ENCODE measurements at places on chromosomes 7 and 10. TPM values are rescaled to one million over a fixed set of nuclear protein-coding genes. Genes with fewer than 3 reads are reported as not detected.
A peak's percentile ranks its signal among the peaks of the same experiment; 100 is the strongest.

DNA sequence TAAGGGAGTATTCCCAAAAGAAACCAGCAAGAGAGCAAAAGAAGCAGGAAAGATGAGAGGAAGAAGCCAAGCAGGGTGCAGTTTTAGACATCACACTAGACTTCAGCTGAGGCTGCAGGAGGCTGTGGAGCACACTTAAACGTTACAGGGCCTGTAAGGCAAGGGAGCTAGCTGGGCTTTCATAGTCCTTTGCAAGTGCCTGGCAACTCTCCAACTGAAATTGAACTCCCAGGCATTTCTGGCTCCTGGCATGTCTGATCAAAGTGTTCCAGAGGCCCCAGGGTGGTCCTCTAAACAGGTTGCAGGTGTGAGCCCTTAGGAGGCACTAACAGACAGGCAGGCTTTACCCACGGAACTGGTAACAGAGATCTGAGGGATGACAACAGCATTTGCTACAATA is 750.2 kb downstream of the XPNPEP1 start:
- no peaks in the 10 kb centered on the region for H3K27me3 ChIP-seq
- no peak overlapping the region for H3K4me3 ChIP-seq
- no peaks in the 10 kb centered on the region for H3K36me3 ChIP-seq
- H3K27ac ChIP-seq: no peak overlapping the region

DNA sequence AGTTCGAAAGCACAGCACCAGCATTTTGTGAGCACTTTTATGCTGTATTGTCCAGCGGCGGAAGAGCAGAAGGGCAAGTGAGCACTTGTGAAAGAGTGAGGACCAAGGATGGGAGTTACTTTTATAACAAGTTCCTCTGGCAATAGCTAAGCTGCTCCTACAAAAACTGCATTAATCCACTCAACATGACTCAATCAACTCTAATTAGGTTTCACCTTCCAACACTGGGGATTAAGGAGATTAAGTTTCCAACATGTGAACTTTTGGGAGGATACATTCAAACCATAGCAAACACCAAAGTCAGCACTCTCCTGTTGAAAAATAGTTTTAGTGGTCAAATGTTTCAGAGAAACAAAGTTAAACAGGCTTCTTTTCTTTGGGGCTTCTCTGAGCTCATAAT is 844.5 kb downstream of the REEP3 start:
- no peaks in the 10 kb centered on the region for H3K27me3 ChIP-seq
- H3K36me3 ChIP-seq: no peaks in the 10 kb centered on the region
- H3K4me3 ChIP-seq: no peak overlapping the region

DNA sequence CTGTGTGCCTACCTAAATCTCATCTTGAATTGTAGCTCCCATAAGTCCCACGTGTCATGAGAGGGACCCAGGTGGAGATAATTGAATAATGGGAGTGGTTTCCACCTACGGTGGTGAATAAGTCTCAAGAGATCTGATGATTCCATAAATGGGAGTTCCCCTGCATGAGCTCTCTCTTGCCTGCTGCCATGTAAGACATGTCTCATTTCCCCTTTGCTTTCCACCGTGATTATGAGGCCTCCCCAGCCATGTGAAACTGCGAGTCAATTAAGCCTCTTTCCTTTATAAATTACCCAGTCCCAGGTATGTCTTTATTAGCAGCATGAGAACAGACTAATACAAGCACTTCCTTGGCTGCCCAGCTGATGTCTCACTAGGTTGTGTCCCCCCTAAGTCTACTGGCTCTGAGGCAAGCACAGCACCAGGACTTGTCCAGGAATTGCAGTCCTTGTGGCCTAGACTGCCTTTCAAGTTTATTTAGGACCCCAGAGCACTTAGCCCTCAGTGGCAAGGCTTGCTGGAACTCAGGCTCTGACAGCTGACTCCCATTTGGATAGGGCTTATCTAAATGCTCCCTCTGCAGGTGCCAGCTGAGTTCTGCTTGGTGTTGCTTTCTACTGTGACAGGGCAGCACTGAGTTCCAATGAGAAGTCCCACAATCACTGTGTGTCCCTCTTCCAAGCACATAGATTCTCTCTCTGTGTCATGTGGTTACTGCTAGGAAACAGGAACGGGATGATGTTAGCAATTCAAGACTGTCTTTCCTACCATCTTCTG is 59.0 kb upstream of the TAS2R16 start:
- peaks cover 4% of the 10 kb centered on the region for H3K4me1 ChIP-seq
- peak overlapping the region; percentile 30 for H3K27ac ChIP-seq
- DNase-seq: peak; percentile 24
- no peaks in the 10 kb centered on the region for H3K36me3 ChIP-seq
- H3K4me3 ChIP-seq: no peak overlapping the region

DNA sequence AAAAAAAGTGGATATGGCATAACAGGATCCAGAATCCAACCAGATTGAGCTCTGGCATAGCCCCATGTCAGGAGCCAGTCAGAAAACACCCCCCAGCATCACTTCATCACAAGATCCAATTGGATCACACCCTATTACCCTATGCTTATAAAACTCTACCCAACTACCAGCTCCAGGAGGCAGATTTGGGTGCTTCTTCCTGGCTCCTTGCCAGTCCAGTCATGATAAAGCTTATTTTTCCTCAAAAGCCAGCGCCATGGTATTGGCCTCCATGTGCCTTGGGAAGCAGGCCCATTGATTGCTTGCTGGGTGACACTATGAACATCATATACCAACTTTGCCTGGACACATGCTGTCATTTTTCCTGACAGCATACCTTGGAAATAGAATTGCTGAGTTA is 281.4 kb upstream of the MKLN1 start:
- no peaks in the 10 kb centered on the region for H3K27me3 ChIP-seq
- peaks cover 53% of the 10 kb centered on the region for H3K4me1 ChIP-seq

GRCh38 chr7:128387216-128388144 is 22.3 kb downstream of the IMPDH1 start:
- H3K4me1 ChIP-seq: peaks cover 9% of the 10 kb centered on the region
- DNase-seq: peak; percentile 84
- H3K4me3 ChIP-seq: peak overlapping the region; percentile 37
- H3K27me3 ChIP-seq: peaks cover 13% of the 10 kb centered on the region

CTAGE8 gene
- 0.08 TPM for total RNA-seq

TLX1 gene
- not detected for total RNA-seq

NCF1 gene
- 3.5 TPM for total RNA-seq

DNA sequence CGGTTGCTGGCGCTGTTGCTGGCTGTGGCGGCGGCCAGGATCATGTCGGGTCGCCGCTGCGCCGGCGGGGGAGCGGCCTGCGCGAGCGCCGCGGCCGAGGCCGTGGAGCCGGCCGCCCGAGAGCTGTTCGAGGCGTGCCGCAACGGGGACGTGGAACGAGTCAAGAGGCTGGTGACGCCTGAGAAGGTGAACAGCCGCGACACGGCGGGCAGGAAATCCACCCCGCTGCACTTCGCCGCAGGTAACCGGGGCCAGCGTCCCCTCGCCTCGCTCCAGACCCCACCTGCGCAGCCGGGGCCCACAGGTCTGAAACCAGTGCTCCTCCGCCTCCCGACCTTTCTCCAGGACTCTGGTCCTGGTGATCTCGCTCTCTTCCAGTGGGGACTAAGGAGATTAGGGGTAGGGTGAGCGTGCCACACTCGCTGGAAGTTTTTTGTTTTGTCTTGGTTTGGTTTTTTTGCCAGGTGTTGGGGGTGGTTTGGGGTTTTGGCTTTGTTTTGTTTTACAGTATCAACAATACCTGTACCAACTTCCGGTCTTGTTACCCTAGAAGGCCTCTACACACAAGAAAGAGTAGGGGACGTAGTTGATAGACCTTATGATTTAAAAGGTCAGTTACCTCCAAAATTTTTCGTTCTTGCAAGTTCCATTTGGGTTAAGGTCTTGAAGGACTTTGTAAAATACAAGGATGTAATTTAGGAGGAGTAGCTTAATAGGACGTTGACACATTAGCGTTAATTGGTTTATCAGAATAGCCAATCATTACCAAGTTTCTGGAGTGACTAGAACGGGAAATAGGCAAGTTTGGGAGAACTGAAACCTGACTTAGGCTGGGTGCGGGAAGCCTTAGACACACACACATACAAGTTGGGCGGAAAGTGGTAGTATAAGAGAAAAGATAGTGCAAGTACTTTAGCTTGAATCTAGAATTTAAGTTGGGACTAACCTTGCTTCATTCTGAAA is 704 bp downstream of the TNKS2 start:
- H3K4me1 ChIP-seq: peaks cover 72% of the 10 kb centered on the region
- peak; percentile 32 for DNase-seq
- no peaks in the 10 kb centered on the region for H3K36me3 ChIP-seq
- H3K4me3 ChIP-seq: peak overlapping the region; percentile 81
- no peaks in the 10 kb centered on the region for H3K27me3 ChIP-seq

- peaks cover 5% of the 10 kb centered on the region for H3K27me3 ChIP-seq
- H3K36me3 ChIP-seq: no peaks in the 10 kb centered on the region
- no peak overlapping the region for H3K4me3 ChIP-seq
Observed at GRCh38 chr10:5510281-5511072, 11.1 kb upstream of the CALML5 start.

MDH2 gene
- 507 TPM for total RNA-seq

BICC1 gene
- 5.7 TPM for total RNA-seq

GRCh38 chr10:84358743-84359142 is 30.4 kb downstream of the CCSER2 start:
- peaks cover 76% of the 10 kb centered on the region for H3K4me1 ChIP-seq
- no peaks in the 10 kb centered on the region for H3K27me3 ChIP-seq
- no peak overlapping the region for H3K27ac ChIP-seq

- no peak overlapping the region for H3K27ac ChIP-seq
- no peaks in the 10 kb centered on the region for H3K27me3 ChIP-seq
- no peaks in the 10 kb centered on the region for H3K4me1 ChIP-seq
- no peak for DNase-seq
- H3K36me3 ChIP-seq: peaks cover 8% of the 10 kb centered on the region
Observed at GRCh38 chr7:105745681-105746330, 130.6 kb downstream of the ATXN7L1 start.

DNA sequence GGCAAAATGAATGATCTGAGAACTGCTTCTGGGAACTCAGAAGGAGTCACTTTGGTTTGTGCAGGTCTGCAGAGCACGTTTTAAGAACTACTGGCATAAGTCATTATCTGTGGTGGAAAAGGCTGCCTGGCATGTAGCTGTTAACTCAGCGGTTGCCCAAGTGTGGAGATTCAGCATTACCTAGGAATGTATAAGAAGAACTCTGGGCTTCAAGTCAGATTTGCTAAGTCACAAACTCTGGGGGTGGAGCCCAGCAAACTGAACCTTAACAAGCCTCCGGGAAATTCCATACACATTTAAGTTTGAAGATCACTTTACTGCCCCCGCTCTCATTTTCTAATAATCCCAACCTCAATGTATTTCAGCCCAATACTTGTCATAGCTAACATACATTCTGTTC is 31.1 kb downstream of the PLXDC2 start:
- no peak for DNase-seq
- H3K27me3 ChIP-seq: no peaks in the 10 kb centered on the region
- H3K36me3 ChIP-seq: no peaks in the 10 kb centered on the region
- peaks cover 13% of the 10 kb centered on the region for H3K4me1 ChIP-seq

GRCh38 chr10:43282881-43283280 is 16.0 kb upstream of the RASGEF1A start:
- no peak for DNase-seq
- H3K4me3 ChIP-seq: no peak overlapping the region

GRCh38 chr7:125878235-125878956 is 948.8 kb upstream of the POT1 start:
- H3K27me3 ChIP-seq: no peaks in the 10 kb centered on the region
- no peak overlapping the region for H3K4me3 ChIP-seq
- no peaks in the 10 kb centered on the region for H3K4me1 ChIP-seq
- no peak for DNase-seq

CPEB3 gene
- 13.6 TPM for total RNA-seq

PTPRZ1 gene
- total RNA-seq: 0.80 TPM

- no peaks in the 10 kb centered on the region for H3K36me3 ChIP-seq
- no peak for DNase-seq
- H3K27ac ChIP-seq: no peak overlapping the region
- H3K27me3 ChIP-seq: no peaks in the 10 kb centered on the region
- no peaks in the 10 kb centered on the region for H3K4me1 ChIP-seq
- H3K4me3 ChIP-seq: no peak overlapping the region
Observed at GRCh38 chr10:82883603-82884002, 1008.6 kb downstream of the NRG3 start.

- H3K4me1 ChIP-seq: no peaks in the 10 kb centered on the region
- no peak overlapping the region for H3K27ac ChIP-seq
- no peak overlapping the region for H3K4me3 ChIP-seq
- DNase-seq: no peak
- H3K36me3 ChIP-seq: no peaks in the 10 kb centered on the region
Observed at GRCh38 chr10:4138146-4138721, 353.2 kb upstream of the KLF6 start.

ZNF804B gene
- total RNA-seq: not detected

DNA sequence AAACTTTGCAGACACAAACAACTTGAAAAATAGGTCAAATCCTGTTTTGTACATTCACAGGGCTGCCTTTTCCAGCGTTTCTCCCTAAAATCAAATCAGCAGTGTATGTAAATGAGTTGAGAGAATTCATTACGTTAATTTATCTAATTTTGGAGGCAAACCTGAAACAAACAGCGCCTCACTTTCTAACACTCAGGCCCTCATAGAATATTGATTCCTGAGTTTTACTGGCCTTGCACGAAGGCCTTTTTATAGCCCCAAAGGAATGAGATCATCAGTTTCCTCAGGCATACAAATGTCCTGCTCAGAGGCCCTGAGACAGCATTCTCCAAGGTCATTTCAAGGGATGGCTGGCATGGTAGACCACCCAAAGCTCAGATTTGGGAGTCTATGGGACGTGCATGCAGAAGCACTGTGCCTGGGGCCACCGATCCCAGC is 131.7 kb upstream of the CHST15 start:
- DNase-seq: no peak
- no peaks in the 10 kb centered on the region for H3K36me3 ChIP-seq
- H3K27ac ChIP-seq: no peak overlapping the region
- peaks cover 27% of the 10 kb centered on the region for H3K27me3 ChIP-seq

DNA sequence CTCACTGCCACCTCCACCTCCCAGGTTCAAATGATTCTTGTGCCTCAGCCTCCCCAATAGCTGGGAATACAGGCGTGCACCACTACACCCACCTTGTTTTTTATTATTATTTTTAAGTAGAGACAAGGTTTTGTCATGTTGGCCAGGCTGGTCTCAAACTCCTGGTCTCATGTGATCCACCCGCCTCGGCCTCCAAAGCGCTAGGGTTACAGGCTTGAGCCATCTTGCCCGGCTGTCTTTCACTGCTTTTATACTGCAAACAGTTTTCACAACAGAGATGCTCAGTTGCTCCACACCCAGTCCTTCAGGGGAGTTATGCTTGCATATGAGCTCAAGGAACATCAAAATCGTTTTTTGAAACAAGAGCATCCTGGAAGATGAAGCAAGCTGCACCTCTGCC is 1.3 kb upstream of the PRR15 start:
- H3K36me3 ChIP-seq: no peaks in the 10 kb centered on the region
- peaks cover 40% of the 10 kb centered on the region for H3K4me1 ChIP-seq
- DNase-seq: no peak
- no peak overlapping the region for H3K27ac ChIP-seq

DNA sequence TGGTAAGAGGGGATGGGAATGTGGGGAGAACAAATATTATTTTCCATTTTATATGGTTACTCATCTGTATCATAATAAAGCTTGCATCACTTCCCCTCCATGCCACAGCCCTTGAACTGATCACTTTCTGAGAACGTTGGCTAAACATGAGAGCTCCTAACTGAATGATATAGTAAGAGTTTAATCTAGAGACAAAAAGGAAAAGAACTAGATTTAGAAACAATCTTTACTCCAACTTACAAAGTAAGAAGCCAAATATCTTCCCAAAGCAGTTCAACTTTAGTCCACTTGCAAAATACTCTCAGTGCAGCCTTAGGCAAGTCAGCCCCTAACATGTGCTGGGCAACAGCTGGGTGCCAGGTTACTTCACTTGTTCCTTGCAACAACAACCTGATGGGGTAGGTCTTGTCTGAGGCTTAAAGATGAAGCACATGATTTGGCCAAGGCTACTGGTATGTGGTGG is 20.3 kb downstream of the SMURF1 start:
- H3K27ac ChIP-seq: peak overlapping the region; percentile 55
- H3K4me1 ChIP-seq: peaks cover 86% of the 10 kb centered on the region
- no peaks in the 10 kb centered on the region for H3K36me3 ChIP-seq
- DNase-seq: no peak
- no peak overlapping the region for H3K4me3 ChIP-seq
- no peaks in the 10 kb centered on the region for H3K27me3 ChIP-seq

Measured in left ventricle myocardium inferior (tissue), 1 donor.